Activated CD4-positive, alpha-beta memory T cell treated with anti-CD3 and anti-CD28 coated beads, Interleukin-2, amount 10 ng/mL, durations not matched to agents 7 days and 5 days (primary cell): ENCODE measurements at places on chromosomes 2 and 18.

DNA sequence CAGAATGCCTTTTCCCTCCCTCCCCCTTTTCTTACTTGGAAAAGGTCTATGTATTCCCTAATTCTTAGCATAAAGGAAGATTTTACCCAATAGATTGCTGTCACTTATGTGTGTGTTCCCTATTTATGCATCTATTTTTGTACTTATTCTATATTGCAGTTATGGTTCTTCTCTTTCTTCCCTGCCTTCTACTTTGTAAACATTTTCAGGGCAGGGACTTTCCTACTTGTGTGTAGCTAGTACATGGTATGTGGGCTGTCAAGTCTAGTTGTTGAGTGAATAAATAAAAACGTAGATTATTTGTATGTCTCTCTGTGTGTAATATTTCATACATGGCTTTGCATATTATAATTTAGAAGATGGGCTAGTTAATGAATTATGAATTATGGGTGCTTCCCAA is 45.3 kb downstream of the PSMD14 start:
- peaks cover 2% of the 10 kb centered on the region for H3K4me1 ChIP-seq
- H3K4me3 ChIP-seq: no peak overlapping the region
- H3K27me3 ChIP-seq: no peaks in the 10 kb centered on the region
- no peak overlapping the region for H3K27ac ChIP-seq

DNA sequence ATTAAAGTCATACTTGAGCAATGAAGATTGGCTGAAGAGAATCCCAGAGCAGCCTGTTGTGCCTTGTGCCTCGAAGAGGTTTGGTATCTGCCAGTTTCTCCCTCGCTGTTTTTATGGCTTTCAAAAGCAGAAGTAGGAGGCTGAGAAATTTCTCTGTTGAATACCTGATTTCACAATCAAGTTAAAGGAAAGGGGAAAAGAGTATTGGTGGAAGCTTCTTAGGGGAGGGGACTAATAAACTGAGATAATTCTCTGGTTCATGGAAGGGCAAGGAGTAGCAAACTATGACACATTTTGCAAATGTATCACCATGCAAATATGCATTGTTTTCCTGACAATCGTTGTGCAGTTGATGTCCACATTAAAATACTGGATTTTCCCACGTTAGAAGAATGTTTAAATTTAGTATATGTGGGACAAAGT is at the start of gene IL1B:
Gene IL1B, minus strand, starts transcription at position 85 of the 423 bp plus-strand sequence. CDS start 550 bp downstream, outside the sequence.
- peaks cover 14% of the 10 kb centered on the region for H3K4me1 ChIP-seq
- H3K27ac ChIP-seq: no peak within 1 kb of the TSS
- DNase-seq: no peak
- H3K36me3 ChIP-seq: no peaks in the 10 kb centered on the region
- H3K4me3 ChIP-seq: no peak within 1 kb of the TSS

DNA sequence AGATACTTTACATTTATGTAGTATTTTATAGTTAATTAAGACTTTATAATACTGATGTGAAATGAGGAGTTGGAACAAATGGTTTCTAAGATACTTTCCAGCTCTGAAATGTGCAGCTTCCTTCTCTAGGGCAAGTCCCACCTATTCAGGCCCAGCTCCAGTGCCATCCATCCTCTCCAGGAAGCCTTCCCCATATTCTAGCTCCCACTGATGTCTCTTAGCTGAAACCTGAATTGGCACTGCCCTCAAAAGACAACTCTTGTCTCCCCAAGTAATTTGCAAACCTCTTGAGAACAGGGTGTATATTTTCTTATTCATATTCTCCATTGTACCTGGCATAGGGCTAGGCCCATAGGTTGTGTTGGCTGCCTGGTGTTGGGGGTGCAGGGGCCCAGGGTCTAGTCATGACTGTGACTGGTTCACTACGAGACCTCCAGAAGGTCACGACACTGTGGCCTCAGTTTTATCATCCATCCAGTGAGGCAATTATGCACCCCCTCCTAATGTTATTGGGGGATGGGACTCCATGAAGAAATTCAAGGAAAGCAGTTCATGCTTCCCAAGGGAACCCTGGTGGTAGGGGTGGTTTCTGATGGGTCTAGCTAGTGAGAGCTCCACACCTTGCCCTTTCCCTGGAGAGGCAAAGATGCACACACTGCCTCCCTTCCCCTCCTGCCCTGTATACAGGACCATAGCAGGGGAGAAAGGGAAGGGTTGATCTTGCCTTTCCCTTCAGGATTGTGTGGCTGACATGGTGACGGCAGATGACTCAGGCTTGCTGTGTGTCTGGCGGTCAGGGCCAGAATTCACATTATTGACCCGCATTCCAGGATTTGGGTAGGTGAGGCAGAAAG is 2.8 kb downstream of the WDR54 start:
- DNase-seq: no peak
- H3K27me3 ChIP-seq: peaks cover 4% of the 10 kb centered on the region

GRCh38 chr2:159265171-159265576 is 21.3 kb downstream of the WDSUB1 start:
- H3K27me3 ChIP-seq: no peaks in the 10 kb centered on the region
- H3K27ac ChIP-seq: no peak overlapping the region
- H3K36me3 ChIP-seq: peaks cover 9% of the 10 kb centered on the region
- no peak for DNase-seq

DNA sequence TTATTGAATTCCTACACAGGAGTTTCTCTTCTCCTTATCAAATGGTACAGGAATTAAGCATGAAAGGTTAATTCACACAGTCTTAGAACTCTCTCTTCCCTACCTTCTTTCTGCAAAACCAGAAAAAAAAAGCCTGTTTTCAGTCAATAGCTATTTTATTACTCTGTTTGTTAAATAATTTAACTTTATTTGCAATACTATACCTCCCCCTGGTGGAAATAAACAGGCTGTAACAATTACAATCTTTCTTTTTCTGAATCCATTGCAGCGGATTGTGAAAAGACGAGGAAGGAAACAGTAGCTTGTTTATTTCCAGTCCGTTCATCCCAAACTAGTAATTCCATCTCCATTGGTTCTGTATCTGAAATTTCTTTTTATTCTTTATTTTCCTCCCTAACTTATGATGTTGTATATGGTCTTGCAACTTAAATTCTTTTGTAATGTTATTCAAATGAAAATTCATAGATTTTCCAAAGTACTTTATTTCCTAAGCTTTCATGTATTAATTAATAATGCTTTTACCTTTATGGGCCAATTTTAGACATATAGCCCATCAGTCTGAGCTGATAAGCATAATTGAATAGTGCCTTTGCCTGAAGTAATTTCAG is 165.2 kb downstream of the SH3BP4 start:
- no peak for DNase-seq
- H3K36me3 ChIP-seq: no peaks in the 10 kb centered on the region
- no peak overlapping the region for H3K4me3 ChIP-seq
- H3K27me3 ChIP-seq: peaks cover 16% of the 10 kb centered on the region

GRCh38 chr2:37568565-37568964 is 102.9 kb downstream of the CDC42EP3 start:
- H3K36me3 ChIP-seq: peaks cover 5% of the 10 kb centered on the region
- H3K4me3 ChIP-seq: no peak overlapping the region
- no peak overlapping the region for H3K27ac ChIP-seq
- peak; percentile 44 for DNase-seq

DNA sequence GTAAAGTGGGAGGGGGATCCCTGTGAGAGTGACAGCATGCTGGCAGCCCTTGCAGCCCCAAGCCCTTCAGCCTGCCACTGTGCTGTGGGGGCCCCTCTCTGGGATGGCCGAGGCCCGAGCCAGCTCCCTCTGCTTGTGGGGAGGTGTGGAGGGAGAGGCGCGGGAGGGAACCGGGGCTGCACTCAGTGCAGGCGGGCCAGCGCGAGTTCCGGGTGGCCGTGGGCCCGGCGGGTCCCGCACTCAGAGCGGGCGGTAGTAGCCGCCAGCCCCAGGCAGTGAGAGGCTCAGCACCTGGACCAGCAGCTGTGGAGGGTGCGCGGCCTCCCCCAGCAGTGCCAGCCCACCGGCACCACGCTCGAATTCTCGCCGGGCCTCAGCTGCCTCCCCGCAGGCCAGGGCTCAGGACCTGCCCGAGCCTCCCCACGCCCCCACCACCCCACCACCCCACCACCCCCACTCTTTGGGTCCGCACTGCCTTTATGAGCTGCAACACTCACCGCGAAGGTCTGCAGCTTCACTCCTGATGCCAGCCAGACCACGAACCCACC is 208.1 kb downstream of the CDH19 start:
- no peak overlapping the region for H3K27ac ChIP-seq
- no peak overlapping the region for H3K4me3 ChIP-seq
- H3K4me1 ChIP-seq: no peaks in the 10 kb centered on the region
- H3K36me3 ChIP-seq: no peaks in the 10 kb centered on the region
- no peak for DNase-seq

DNA sequence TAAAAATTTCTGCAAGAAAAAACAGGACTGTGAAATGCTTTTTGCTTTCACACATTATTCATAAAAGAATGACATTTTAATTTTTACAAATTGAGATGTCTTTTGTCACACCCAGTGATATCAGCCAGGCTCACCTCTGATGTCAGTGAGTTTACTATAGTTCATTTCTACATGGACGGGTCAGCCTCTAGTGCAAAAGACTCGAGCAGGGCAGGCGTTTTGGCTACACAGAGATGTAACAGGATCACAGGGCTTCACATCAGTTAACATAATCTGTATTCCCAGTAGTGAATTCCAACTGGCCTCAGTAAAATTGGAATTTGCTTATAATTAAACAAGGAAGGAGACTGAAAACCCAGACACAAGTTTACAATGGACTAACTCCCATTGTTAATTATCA is 275.6 kb upstream of the ZSWIM2 start:
- DNase-seq: no peak
- no peaks in the 10 kb centered on the region for H3K36me3 ChIP-seq
- H3K4me3 ChIP-seq: no peak overlapping the region
- H3K27ac ChIP-seq: no peak overlapping the region

- H3K4me3 ChIP-seq: peak overlapping the region; percentile 93
- peaks cover 54% of the 10 kb centered on the region for H3K4me1 ChIP-seq
- peak overlapping the region; percentile 98 for H3K27ac ChIP-seq
- peak; percentile 74 for DNase-seq
- peaks cover 53% of the 10 kb centered on the region for H3K36me3 ChIP-seq
These were observed 513 bp downstream of the TRIP12 start for GRCh38 chr2:229921101-229921891.
